ENCODE measurements at places on chromosomes 2 and 18.

DNA sequence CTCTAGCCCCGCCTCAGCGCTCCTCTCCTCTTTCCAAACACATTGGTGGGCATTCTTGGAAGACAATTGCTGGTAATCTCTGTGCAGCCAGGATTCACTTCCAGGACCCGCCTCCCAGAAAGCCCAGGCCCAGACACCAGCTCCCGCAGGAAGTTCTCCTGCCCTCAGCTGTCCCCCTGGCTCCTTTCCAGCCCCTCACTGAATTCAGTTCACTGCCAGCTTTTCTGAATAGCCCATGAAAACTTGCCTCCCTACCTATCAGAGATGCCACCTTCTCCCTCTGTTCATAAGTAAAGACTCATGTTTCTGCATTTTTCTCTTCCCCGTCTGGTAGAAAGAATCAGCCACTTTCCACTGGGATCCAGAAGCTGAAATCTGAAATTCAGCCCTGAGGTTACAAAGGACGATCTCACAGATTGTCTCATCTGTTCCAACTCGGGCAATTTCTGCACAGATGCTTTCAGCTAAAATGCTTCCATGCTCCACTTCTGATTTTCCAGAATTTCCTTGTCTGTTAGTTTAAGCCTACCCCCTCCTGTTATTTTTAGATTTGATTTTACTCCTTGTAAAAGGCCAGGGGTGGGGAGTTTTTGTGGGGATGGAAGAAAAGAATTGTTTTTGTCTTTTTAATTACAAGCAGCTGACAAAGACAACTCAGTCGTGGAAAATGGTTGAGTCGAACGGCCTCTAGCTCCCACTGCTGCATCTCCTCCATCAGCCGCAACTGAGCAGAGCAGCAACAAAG, 98.1 kb downstream of the SP3 start:
- DNase-seq: no peak

DNA sequence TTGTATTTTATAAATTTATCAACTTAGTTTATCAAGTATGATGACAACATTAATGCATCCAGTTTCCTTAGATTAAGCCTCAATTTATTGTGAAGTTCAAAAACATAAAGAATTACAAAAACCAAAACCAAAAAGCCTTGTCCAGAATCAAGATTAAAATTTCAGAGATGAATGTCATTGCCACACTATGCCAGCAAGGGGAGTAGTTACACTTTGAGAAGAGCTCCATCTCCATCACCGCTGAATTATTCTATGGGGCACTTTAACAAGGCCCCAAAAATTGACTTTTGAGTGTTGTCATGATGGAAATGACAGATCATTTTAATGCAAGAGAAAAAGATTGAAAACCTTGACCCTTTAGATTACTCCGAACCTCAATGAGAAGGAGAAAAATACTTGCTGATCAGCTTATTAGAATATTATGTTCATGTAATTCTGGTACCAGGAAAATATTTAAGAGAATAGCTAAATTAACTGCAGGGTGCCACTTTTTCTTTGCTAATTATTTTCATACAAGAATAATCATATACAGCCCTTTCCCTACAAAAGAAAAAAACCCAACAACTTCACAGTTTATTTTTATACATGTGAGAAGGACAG, 152.5 kb upstream of the AQP4 start:
- DNase-seq: no peak

DNA sequence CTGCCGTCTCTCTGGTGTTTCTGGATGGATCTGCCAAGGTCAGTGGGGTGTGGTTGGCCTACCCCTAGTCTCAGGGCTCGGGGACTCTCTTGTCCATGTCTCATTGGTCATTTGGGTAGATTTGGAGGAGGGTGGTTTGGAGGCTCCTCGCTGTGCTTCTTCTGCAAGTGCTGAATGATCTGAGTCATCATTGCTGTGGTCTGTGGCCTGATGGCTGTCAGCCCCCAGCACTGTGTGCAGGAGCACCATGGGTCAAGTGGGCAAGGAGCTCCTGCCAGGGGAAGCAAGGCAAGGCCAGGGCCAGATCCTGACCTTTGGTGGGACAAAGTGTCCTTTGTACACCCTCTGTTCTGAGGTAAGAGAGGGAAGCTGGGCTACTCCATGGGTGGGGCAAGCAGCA, 221.8 kb downstream of the FHOD3 start:
- no peak for DNase-seq

- DNase-seq: no peak
Observed at GRCh38 chr2:27772804-27773203, 1.3 kb downstream of the MRPL33 start.

DNA sequence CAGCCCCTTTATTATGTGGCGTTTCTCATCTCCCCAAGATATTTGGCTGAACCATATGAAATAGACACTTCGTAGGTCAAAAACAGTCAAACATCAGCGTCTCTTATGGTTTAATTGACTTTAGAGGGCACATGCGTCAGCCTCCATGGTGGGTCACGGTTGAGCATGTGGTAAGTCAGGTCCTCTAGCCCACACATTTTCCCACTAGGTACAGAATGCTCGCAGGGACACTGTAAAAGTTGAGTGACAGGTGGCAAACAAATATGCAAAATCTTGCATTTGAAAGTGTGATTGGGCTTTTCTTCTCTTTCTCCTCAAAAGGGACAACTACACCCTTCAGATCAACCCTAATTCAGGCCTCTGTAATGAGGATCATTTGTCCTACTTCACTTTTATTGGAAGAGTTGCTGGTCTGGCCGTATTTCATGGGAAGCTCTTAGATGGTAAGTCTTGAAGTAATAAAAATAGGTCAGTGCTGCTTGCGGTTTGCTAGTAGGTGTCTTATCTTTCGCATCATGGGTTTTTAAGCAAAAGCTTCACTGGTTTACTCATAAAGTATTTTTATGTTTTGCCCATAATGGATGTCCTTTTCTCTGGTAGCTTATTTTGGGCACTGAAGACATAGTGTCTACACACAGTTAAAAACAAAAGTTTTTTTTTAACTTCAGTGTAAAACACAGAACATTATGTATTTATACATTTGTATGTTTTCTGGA, 261.3 kb downstream of the ALPK2 start:
- DNase-seq: no peak

DNA sequence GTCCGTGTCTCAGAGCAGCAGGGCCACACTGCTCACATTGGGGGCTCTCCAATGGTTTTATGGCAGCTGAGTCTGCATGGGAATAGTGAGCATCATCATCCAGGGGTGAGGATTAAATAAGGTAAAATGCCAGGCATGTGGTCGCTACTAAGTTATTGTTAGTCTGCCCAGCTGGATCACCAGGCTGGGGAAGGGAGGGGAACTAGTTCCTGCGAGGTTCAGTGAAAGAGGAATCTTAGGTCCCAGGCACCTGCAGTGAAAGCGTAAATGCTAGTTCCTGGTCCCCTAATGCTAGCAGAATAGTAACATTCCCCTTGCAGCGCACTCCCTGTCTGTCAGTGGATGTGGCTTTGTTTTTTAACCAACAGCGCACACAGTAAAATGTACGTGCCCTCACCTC, 60.1 kb downstream of the ARHGEF4 start:
- no peak for DNase-seq

GRCh38 chr2:208208335-208209085, 18.7 kb upstream of the C2orf80 start:
- DNase-seq: no peak

DNA sequence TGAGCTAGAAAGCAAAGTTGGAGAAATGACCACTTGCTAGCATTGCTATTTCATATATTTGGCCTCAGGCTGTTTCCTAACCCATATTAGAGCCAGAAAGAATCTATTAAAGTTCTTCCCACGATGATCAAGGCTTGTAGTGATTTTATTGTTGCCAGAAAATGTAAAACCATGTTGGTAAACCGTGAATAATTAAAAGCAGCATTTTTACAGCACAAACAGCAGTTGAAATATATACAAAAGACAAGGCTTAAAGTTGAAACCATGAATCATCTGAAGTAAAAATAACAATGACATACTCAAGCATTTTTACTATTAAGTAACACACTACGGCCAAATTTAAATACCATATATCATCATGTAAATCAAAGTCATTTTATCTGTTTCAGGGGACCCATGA, 27.7 kb upstream of the DSC3 start:
- DNase-seq: no peak

- no peak for DNase-seq
Observed at GRCh38 chr18:9231852-9232486, 95.4 kb downstream of the ANKRD12 start.

GRCh38 chr18:27711382-27711781, 465.5 kb downstream of the CDH2 start:
- DNase-seq: no peak

DNA sequence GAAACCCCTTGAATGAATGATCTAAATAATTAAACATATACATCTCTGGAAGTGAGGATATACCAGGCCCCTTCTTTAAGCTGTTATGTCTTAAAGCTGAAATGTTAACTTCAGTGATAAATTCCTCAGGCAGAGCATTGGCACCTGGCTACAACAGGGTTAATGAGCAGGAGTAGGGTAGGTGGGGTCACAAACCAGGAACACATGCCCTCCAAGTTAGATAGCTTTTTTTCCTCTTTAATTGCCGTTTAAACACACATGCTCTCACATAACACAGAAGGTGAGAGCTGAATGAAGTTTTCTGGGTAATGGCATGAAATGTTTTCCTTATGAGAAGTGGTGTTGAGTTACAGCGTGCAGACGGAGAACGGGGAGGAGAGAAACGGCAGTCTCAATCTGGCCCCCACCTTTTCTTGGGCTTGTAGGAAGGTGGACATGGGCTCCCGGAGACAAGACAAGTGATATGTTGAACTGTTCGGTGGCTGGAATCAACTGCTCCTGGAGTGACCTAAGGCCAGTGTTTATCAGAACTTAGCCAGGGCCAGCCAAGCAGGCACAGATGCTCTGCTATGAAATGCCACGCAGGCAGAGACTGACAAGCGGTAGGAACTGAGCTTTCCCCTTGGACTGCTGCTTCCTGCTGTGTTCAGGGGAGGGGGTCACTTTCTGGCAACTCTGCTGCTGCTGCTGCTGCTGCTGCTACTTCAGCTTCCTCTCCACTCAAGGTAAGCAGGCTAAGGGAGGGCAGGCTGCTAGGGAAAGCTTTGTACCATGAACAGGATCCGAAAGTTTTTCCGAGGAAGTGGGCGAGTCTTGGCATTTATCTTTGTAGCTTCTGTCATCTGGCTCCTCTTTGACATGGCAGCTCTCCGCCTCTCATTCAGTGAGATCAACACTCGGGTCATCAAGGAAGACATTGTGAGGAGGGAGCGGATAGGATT, at the start of gene GALNT5:
TSS of gene GALNT5 (plus strand) at position 394 of the 941 bp plus-strand sequence. CDS start at position 772, 378 bp downstream.
- DNase-seq: no peak

DNA sequence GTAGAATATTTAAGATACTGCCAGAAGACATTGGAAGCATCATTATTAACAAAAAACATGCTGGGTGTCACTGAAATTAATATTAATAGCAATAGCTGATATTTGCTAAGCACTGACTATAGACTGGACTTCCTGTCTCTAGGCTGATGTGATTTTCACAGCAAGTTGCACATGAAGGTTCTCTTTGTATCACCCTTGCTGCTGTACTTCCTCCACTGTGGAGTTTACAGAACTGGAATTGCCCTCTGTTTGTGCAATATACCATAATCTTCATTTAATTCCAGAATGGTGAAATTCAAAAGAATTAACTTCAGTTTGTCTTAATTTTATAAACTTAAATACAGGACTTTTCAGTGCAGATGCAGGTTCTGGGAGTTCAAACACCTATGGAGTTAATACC, 585.1 kb downstream of the RNF144A start:
- no peak for DNase-seq

DNA sequence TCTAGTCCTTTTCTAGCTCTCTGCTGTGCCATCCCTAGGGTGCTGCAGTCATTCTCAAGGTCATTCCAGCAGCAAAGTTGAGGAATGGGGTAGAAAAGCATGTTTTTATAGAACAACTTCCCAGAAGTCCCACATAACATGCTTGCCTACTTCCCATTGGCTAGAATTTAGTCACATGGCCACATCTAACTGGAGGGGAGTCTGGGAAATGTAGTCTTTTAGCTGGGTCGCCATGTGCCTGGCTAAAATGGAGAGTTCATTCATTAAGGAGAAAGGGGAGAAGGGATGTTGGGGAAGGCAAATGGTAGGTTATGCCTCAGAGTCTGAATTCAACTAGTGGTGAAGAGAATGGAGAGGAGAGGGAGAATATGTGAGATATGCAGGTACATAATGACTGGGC, 85.7 kb downstream of the SLC4A3 start:
- no peak for DNase-seq

DNA sequence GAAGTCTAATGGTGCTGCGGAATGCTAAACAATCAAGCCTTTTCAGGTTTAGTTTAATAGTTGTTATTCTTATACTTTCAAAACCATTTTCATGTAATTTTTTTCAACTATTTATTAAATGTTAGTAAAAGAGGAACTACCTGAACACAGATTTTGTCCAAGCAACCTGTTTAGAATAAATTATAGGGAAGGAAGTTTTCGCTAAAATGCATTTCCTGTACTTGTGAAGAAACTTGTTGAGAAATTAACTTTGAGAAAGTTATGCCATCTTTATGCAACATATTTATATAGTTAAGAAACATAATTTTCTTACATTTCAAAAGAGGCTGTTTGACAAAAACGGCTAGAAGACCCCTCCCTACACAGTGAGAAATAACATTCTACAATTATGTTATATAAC, 16.6 kb downstream of the MAP4K4 start:
- peak; percentile 26 for DNase-seq

- DNase-seq: no peak
Observed at GRCh38 chr18:61388010-61388409, 54.8 kb downstream of the CDH20 start.

- no peak for DNase-seq
Observed at GRCh38 chr2:103873716-103874351, 980.1 kb upstream of the POU3F3 start.

GRCh38 chr2:231160701-231161100, 35.9 kb upstream of the HTR2B start:
- DNase-seq: no peak

GRCh38 chr18:32934201-32934600, 161.4 kb upstream of the KLHL14 start:
- no peak for DNase-seq

Measured in bone marrow (tissue), 2 donors.